ENCODE measurements at places on chromosomes 3 and 15. TPM values are rescaled to one million over a fixed set of nuclear protein-coding genes. Genes with fewer than 3 reads are reported as not detected.

DNA sequence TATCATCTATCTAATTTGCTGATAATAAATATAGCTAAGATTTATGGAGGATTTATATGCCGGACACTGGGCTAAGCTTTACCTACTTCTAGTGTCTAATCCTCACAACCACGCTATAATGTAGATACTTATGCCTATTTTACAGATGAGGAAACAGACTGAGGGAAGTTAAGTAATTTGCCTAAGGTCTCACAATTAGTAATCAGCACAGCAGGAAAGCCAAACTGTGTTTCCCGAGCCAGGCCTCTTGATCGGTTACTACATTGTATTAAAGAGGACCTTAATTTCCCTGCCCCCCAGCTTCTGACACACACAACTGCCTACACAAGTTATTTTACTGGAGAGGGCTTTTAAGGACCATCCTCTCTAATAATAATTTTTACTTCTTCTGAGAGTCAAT, 40.9 kb downstream of the ONECUT1 start:
- no peak overlapping the region for H3K4me3 ChIP-seq
- H3K36me3 ChIP-seq, result peaks cover 27% of the 10 kb centered on the region
- peaks cover 15% of the 10 kb centered on the region for H3K4me1 ChIP-seq
- DNase-seq, result no peak
- no peak overlapping the region for H3K27ac ChIP-seq

Gene FHIT
- 16.1 TPM for total RNA-seq

DNA sequence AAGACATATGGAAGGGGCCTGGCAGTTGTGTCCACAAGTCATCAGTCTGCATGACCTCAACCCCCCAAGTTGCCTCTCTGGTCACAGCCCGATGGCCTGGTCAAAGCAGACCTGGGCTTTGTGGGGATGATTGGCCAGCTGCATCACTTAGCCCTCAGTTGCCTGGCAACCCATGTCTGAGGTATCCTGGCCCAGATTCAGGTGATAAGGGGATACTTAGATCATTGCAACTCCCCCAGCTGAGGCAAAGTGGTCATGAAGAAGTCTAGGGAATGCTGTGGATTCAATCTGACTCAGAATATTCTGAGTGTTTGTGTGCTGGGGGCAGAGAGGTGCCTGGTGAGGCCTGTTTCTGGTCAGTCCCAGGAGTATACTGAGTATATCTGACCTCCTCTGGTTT, 5.0 kb downstream of the GPR156 start:
- no peak overlapping the region for H3K4me3 ChIP-seq
- peaks cover 49% of the 10 kb centered on the region for H3K27me3 ChIP-seq
- no peak for DNase-seq
- no peak overlapping the region for H3K27ac ChIP-seq
- no peaks in the 10 kb centered on the region for H3K36me3 ChIP-seq

DNA sequence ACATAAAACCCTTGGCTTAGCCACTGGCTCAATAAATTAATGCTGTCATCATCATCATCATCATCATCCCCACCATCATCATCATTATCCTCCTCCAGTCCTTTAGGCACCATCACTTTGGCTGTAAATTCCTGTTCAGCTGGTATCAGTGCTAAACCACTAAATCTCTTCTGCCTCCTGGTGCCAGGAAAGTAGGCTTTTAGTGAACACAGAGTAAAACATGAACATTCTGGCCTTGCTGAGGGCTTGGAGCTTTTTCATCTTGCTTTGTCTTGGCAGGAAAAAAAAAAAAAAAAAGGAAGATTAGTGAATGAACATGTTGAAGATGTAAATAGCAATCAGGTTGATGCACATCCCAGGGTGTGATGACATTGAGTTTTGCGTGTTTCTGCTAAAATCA, 67.3 kb upstream of the EIF1B start:
- H3K4me3 ChIP-seq, result no peak overlapping the region
- peaks cover 3% of the 10 kb centered on the region for H3K27me3 ChIP-seq

DNA sequence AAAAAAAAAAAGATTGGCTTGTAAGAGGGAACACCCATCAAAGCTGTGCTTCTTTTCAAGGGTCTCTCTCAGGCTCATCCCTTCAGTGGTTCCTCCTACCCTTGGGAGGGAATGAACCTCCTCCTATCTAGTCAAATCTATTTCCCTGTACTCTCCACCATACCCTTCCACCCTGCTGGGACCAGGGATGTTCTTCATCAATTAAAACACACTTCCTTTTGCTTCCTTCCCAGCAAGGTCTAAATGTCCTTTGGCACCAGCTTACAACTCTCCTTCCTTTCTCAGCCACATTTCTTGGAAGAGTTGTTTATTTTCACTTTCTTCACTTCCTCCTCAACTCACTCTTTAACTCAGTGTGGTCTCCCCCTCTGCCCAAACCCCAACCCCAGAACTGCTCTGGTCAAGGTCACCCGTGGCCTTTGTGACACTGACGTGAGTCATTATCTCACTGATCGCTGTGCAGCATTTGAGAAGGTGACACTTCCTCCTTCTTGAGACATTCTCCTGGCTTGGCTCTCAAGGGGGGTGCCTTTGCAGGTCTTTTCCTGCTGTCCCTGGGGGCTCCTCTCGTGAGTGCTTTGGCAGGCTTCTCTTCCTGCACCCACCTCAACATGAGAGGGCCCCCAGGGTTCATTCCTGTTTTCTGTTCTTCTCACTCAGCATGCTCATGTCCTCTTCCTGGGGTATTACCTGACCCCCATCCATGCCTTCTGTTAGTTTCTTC, 210.5 kb upstream of the TLE3 start:
- peaks cover 22% of the 10 kb centered on the region for H3K27me3 ChIP-seq
- no peaks in the 10 kb centered on the region for H3K36me3 ChIP-seq
- no peak for DNase-seq
- H3K4me1 ChIP-seq, result peaks cover 15% of the 10 kb centered on the region
- H3K27ac ChIP-seq, result no peak overlapping the region

Gene IL17RC
- 13.4 TPM for total RNA-seq

Gene OIP5
- 9.7 TPM for total RNA-seq
